ENCODE measurements at places on chromosomes 11 and 22.

GRCh38 chr11:497565-498296, 9.3 kb downstream of the RNH1 start:
- DNase-seq: no peak

DNA sequence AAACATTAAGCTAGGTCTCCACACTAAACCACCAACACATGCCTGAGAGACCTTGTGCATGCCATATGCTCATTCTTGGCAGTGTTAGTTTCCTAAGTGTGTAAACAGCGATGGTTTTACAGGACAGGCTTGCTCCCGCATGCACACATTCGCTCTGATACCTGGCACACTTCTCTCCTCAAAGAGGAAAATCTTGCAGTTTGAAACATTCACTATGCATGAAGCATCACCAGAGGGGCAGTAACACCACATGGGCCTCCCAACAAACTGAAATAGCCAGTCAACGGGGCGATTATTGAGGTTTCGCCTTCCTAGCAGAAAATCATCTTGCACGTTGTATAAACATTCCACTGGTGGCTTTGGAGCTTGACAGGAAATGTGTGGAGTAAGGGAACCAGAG, 52.6 kb downstream of the ABTB2 start:
- no peak for DNase-seq

DNA sequence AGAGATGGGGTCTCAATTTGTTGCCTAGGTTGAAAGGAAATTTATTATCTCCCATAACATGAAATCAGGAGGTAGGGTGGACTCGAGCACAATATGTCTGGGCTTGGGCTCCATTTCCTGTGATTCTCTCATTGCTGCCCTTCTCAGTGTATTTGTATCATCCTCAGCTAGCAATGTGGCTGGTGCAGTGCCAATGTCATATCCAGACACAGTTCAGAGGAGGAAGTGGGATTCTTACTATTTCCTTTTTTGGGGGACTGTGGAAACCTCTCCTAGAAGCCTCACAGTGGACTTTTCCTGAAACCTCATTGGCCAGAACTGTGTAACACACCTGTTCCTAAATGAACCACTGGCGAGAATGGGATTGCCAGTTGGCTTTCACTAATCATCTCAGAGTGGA, 21.0 kb upstream of the SWAP70 start:
- DNase-seq: no peak

- DNase-seq: no peak
Observed at GRCh38 chr11:125162743-125163142, 1.8 kb upstream of the PKNOX2 start.

GRCh38 chr22:41447435-41448188, 1.0 kb upstream of the TOB2 start:
- DNase-seq: no peak

GRCh38 chr22:24187731-24188644, 6.7 kb downstream of the SUSD2 start:
- no peak for DNase-seq

GRCh38 chr11:1930462-1930830, 10.9 kb downstream of the TNNT3 start:
- DNase-seq: no peak

DNA sequence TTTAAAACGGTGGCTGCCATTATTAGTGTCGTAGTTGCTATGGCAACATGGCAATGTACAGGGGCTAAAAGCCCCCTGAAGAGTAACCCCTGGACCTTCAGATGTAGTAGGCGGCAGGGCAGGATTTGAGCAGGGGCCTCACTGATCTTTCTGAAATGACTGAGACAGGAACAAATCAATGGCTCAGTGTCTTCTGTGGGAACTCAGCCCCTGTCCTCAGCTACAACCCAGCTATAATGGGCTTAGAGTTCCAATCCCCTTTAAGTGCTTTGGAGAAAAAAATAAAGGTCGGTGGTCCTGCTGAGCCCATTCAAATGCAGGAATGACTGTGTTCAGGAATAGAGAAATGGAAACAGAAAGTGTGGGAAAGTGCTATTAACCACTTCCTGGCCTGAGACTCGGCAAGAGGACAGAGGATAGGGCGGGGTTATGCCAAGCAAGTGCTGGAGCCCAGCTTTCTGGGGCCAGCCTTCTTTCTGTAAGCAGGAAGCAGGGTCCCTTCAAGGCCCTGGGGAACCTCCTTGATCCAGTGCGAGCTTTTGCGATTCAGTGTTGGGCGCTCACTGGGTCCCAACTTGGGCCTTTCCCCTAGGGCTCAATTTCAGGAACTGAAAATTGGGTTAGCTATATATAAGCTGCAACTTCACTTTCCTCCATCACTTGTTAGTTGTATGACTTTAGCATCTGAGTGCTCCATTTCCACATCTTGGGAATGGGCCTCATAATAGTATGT, 6.1 kb upstream of the CD82 start:
- no peak for DNase-seq

- DNase-seq: no peak
Observed at GRCh38 chr11:120830085-120830620, 193.7 kb upstream of the TBCEL start.

- DNase-seq: no peak
Observed at GRCh38 chr11:134639586-134640330, 227.7 kb upstream of the B3GAT1 start.

DNA sequence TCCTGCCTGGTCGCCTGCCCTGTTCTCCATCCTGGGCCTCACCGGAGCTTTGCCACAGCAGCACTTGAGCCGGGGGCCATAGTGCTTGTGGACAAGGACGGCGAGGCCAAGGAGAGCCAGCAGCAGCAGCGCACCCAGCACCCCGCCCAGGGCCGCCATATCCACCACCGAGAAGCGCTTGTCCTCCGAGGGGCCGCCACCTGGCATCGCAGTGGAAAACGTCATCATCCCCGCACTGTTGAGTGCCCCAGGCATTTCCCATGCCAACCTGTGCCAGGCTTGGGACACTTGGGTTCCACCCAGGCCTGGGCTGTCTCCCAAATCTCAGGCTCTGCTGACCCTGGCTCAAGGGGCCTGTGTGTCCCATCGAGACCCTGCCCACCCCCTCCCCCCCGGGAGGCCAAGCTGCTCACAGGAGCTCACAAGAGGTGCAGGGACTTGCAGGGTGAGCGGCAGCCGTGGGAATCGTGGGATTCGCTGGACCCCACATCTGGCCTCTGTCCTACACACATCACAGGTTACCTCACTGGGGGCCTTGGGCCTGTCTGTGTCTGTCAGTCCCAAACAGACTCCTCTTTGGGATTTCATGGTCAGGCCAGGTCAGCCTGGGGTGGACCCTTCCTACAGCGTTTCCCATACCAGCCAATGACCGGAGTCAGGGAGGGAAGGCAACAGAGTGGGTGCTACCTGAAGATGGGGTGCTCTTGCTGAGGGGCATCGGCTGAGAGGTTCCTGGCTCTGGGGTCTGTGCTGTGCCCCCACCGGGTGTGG, 2.3 kb upstream of the IRF7 start:
- no peak for DNase-seq

GRCh38 chr11:38019072-38019775, 1421.2 kb upstream of the RAG2 start:
- no peak for DNase-seq
